Left cardiac atrium (tissue), 4 donors: ENCODE measurements at places on chromosomes 13 and 19. TPM values are rescaled to one million over a fixed set of nuclear protein-coding genes. Genes with fewer than 3 reads are reported as not detected.

- no peak for DNase-seq
Measured at GRCh38 chr13:73228546-73228945, 169.7 kb downstream of the KLF5 start.

METTL21C gene
- total RNA-seq: not detected

RGL3 gene
- 11.3 TPM for total RNA-seq

GRCh38 chr19:38734426-38735256, 9.6 kb downstream of the CAPN12 start:
- DNase-seq: no peak

ZNF112 gene
- 5.2 TPM for total RNA-seq

TUBB4A gene
- total RNA-seq: 4.2 TPM

DNA sequence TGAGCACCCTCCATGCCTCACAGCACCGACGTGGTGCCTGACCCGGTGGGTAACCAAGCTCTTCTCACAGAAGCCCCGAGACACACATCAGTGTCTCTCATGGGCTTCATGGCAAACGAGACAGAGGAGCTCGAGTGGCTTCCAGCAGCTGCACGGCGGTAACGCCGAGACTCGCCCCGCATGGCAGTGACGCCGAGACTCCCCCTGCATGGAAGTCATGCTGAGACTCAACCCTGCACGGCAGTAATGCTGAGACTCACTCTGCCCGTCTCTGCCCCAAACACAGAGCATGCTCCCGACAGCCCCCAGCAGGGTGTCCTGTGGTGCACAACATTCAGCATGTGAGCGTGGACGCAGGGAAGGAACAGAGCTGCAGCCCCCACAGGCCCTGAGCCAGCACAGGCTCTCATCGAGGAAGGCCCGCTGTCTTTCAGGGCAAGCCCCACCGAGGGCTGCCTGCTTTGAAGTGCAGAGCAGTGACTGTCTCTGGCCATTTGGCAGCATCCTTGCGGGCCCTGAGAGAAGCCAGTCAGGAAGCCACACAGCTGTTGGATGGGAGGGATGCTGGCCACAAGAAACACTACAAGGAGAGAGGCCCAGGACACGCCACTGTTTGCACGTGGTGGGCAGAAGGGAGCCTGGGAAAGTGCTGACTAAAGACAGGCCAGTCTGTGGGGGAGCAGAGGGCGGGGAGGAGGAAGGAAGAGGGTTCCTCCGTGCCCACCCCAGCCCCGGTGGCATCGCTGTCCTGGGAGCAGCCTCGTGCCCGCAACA, 9.5 kb downstream of the GAS6 start:
- no peak for DNase-seq

RPS28 gene
- total RNA-seq: 1,153 TPM

- DNase-seq: no peak
Measured at GRCh38 chr19:6138066-6138465, 2.6 kb downstream of the ACSBG2 start.

GRCh38 chr19:1248139-1248785, at the start of gene MIDN:
MIDN (plus strand) TSS chr19:1248583; CDS start chr19:1250297, 1,714 bp downstream.
- DNase-seq: peak; percentile 90

GRCh38 chr13:111029957-111030609, 85.0 kb upstream of the ARHGEF7 start:
- no peak for DNase-seq

- no peak for DNase-seq
Measured at GRCh38 chr19:38389957-38390924, 1.7 kb downstream of the SPRED3 start.

GRCh38 chr13:29538652-29539040, 56.8 kb downstream of the SLC7A1 start:
- no peak for DNase-seq

DNA sequence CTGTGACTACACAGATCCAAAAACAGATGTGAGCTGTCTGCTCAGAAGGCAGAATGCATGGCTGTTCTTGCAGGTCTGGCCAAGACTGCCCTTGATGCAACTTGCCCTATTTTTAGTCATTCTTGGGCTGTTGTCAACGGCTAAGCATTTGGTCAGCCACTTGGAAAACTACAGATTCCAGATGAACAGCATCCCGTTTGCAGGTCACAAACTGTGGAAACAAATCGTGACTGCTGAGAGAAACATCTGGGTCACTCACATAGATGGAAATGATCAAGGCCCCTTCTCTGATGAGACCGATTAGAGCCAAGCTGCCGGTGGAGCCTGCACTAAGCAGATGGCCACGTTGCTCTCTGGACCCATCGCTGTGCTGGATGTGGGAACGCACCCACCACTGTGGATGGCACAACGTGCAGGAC, 15.4 kb upstream of the METTL21C start:
- DNase-seq: no peak

IGFL2 gene
- not detected for total RNA-seq

DNA sequence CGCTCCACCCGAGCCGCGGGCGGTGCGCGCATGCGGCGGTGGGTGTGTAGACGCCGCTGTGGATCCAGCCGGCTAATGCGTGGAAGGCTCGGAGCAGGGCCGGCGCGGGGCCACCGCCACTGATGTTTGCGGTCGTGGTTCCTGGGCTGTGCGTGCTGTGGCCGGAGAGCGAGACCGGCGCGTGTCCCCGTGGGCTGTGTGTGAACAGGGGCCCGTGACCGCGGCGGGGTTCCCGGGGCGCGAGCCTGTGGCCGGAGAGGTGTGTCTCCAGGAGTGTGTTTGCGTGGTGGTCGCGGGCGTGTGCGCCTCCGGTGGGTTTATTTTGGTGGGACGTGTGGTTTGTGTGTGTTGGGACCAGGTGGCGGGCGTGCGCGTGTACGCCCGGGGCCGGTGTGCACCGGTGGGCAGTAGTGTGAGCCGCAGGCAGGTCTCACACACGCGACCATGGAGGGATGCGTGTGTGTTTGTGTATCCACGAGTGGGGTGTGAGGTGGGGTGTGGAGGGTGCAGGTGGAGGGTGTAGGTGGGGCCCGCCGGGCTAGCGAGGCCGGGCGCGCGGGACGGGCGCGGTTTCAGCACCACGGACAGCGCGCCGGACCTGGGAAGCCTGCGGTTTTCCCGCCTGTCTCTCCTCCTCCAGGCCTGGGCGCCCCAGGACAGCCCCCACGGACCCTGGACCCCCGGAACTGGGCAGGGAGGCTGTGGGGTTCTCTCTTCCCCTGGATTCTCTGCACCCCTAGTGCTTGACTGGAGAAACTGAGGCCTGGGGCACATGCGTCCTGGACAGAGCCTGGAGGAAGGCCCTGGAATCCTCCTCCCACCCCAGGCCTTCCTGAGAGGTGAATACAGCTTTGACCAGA, 1.6 kb downstream of the HCN2 start:
- no peak for DNase-seq

GRCh38 chr19:38658462-38659306, 11.2 kb downstream of the ACTN4 start:
- no peak for DNase-seq

GRCh38 chr19:480016-480855, 16.1 kb upstream of the MADCAM1 start:
- DNase-seq: peak; percentile 91

TEX101 gene
- not detected for total RNA-seq

SHD gene
- 37.0 TPM for total RNA-seq

SUGP2 gene
- total RNA-seq: 59.7 TPM

PINLYP gene
- 3.2 TPM for total RNA-seq

DNA sequence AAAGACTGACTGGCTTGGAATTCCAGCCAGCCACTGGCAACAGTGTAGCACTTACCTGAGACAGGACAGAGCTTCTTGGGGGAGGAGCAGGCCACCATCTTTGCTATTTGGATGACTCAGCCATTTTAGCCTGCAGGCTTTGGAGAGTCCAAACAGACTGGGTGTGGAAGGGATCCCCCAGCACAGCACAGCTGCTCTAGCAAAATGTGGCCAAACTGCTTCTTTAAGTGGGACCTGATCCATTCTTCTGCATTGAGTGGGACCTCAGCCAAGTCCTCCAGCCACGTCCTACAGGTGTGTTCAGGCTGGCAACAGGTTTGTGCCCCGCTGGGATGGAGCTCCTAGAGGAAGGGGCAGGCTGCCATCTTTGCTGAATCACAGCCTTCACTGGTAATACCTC, 80.0 kb downstream of the NDFIP2 start:
- DNase-seq: no peak

DNA sequence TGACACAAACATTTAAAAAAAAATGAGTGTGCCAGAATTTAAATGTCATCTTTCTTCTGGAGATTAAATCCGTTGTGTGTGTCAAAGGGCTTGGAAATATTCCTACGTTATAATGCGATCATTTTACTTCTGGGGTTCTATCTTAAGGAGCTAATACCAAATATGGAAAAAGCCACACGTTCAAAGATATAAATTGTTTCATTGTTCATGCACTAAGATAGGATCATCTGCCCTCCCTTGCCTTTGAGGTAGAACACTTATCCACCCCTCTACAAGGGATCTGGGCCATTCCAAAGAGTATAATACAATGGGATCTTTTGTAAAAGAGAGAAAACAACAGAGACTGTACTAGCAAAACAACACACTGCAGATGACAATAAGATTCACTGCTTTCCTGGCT, 64.9 kb downstream of the ANKRD10 start:
- DNase-seq: no peak

- no peak for DNase-seq
Measured at GRCh38 chr13:49995625-49996101, 1.2 kb upstream of the TRIM13 start.

DNA sequence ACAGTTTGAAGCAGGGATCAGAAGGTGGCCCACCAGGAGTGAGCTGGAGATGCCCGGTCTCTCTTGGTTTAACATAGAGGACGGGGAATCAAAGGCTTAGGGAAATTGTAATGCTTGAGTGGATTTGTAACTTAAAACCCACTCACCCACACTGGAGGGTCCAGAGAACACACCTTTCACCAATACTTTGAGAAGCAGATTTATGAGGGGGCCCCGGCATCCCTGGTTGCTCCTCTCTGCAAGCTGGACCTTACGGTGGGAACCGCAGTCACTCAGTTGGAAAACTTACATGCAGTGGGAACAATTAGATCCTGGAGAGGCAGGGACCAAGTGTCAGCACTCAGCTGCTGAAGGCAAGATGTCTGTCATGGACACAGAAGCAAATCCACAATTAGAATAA, 20.5 kb downstream of the PPP5C start:
- DNase-seq: no peak

ZNF577 gene
- total RNA-seq: 7.3 TPM

GRCh38 chr19:48608798-48609263, 2.3 kb downstream of the SPACA4 start:
- DNase-seq: no peak

ZNF667 gene
- 4.9 TPM for total RNA-seq

MEIOSIN gene
- total RNA-seq: 0.24 TPM

DNA sequence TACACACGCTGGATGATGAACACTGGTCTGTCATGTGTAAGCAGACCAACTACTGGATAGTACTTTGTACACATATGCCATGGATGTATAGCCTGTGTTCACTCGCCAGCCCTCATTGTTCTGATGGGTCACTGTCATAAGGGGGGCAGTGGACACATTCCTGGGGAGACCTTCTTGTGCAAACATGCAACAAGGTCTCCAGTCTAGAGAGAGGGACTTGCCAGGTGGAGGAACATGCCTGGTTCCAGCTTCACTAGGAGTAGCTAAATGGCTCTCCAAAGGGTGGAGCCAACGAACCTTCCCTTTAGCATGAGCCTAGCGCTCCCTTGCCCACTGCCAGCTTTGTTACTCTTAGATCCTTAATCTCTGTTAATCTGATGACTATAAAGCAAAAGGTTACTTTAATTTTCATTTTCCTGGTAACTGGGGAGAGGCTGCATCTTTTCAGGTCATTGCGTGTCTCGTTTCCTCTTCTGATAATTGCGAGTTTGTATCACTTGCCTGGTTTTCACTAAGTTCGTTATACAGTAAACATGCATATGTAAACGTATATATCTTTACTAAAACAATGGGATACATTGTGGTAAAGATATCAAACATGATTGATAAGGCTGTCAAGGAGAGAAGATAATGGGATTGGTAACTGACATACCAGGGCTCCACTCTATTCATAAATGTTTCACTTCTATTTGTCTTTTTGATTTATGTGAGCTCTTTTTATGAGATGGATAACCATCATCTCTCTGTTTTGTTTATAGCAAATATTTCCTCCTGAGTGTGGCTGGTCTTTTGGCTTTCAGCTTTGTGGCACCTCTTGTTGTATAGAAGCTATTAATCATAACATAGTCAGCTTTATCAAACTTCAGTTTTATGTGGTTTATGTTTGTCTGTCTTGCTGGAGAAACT, 235.2 kb upstream of the SGCG start:
- DNase-seq: no peak

DNA sequence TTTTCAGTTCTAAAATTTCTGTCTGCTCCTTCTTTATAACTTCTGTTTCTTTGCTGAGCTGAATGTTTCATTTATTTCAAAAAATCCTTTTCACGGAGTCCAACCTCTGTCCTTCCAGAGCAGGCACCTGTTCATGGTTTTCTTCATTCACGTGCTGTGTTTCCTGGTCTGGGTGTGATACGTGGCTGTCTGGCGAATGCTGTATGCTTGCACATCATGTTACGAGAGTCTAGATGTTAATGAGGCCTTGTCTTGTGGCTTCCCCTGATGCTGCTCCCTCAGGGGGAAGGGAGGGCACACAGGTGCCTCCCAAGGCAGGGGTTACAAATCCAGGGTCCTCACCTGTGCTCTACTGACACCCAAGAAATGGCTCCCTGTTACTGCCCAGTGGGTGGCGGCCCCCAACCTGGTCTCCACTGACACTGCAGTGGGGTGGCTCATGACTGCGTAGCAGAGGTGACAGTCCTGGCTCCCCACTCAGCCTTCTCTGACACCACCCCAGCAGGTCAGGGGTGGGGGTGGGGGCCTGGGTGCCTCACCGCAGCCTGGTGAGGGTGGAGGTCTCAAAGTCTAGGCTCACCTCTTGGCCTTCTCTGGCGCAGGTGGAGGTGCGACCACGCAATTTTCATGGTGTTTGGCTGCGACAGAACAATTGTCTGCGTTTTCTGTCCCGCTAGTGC, 20.1 kb upstream of the RAB20 start:
- no peak for DNase-seq

DNA sequence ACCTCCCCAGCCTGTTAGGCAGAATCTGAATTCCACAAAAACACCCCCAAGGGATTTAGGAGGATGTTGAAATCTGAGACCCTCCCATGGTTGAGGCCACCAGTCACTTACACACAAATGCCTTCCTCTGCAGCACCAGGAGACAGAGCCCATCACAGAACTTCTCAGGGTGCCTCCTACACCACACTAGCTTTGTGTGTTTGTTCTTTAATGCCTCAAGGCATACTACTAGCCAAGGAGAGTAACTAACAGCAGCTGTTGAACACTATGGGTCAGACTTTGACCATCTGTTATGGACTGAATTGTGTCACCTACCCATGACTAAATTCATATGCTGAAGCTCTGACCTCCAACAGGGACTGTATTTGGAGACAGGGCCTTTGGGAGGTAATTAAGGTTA, 9.5 kb upstream of the MED26 start:
- DNase-seq: no peak

FOSB gene
- 1.5 TPM for total RNA-seq

ZNF224 gene
- 11.1 TPM for total RNA-seq

- DNase-seq: no peak
Measured at GRCh38 chr13:40933508-40934204, 85.5 kb downstream of the ELF1 start.

ZNF835 gene
- total RNA-seq: 2.2 TPM

- DNase-seq: no peak
Measured at GRCh38 chr19:28949535-28949934, 263.4 kb downstream of the UQCRFS1 start.

- DNase-seq: no peak
Measured at GRCh38 chr13:28140433-28141125, 2.2 kb downstream of the PAN3 start.
